Right atrium auricular region (tissue), 2 donors: ENCODE measurements at places on chromosomes 3 and 15.

GRCh38 chr3:115692887-115693524 is 69.7 kb downstream of the GAP43 start:
- no peaks in the 10 kb centered on the region for H3K36me3 ChIP-seq
- DNase-seq = peak; percentile 84
- H3K27me3 ChIP-seq = no peaks in the 10 kb centered on the region
- H3K27ac ChIP-seq = no peak overlapping the region
- no peak overlapping the region for H3K4me3 ChIP-seq

GRCh38 chr15:42933886-42934667 is 13.5 kb upstream of the TTBK2 start:
- DNase-seq = no peak
- H3K36me3 ChIP-seq = no peaks in the 10 kb centered on the region
- no peaks in the 10 kb centered on the region for H3K27me3 ChIP-seq
- H3K4me1 ChIP-seq = no peaks in the 10 kb centered on the region

DNA sequence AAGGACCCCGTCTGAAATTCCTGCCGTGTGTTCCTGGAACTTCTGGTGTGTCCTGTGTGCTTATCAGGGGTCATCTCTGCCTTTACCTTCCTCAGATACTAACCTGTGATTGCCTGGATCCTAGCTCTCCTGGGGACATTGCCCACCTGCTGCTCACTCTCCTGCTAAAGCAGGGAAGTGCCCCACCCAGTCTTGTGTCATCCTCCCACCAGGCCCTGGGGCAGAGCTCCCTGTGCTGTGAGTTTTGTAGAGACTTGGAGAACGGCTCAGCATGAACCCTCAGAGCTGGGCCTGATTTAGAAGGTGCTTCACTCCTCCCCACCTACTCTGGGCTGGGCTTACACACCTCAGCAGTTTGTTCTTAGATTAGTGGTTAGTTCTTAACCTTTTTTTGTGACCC is 3.8 kb upstream of the TMEM44 start:
- no peaks in the 10 kb centered on the region for H3K27me3 ChIP-seq
- H3K36me3 ChIP-seq = peaks cover 18% of the 10 kb centered on the region
- no peak overlapping the region for H3K4me3 ChIP-seq
- H3K27ac ChIP-seq = no peak overlapping the region
- no peaks in the 10 kb centered on the region for H3K4me1 ChIP-seq

DNA sequence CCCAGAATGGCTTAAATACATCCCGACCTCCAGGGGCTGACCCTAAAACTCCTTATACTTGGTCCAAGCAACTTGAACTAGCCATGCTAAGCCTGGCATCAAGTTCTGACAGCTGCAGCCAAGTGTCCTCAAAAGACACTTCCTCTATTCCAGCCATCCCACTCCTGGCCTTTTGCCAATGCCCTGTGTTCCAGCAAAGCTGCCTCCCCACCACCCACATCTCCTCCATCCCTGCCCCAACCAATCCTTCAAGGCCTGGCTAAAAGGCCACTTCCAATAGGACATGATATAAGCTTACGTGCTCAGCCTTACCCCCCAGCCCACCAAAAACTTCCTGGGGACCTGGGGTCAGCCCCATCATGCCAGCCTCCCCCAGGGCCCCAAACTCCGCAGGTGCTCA is 40.9 kb downstream of the SEMA3G start:
- peaks cover 12% of the 10 kb centered on the region for H3K4me1 ChIP-seq
- no peaks in the 10 kb centered on the region for H3K27me3 ChIP-seq
- no peak overlapping the region for H3K27ac ChIP-seq
- no peak for DNase-seq
- H3K4me3 ChIP-seq = no peak overlapping the region

DNA sequence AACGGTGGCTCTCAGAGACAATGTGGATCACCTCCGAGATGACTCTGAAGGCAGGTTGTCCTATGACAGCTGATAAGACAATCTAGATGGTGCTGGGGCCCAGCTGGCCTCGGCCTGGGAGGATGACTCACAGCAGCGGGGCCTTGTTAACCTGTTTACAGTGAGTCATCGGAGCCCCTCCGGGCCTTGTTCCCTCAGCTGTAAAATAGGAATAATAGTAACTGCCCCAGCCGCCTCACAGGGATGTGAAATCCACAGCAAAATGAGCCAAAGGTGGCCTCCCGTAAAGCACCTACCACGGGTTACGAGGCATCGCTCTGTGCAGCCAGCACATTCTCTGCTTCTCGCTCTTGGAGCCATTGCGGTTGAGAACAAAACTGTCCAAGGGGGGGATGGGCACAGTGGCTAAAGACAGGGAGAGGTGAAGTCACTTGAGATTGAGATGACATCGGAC is 88.6 kb upstream of the RASGRF1 start:
- H3K27me3 ChIP-seq = no peaks in the 10 kb centered on the region
- H3K4me3 ChIP-seq = no peak overlapping the region
- DNase-seq = no peak
- H3K36me3 ChIP-seq = no peaks in the 10 kb centered on the region

- H3K27me3 ChIP-seq = no peaks in the 10 kb centered on the region
- H3K4me1 ChIP-seq = no peaks in the 10 kb centered on the region
- H3K4me3 ChIP-seq = no peak overlapping the region
- no peak overlapping the region for H3K27ac ChIP-seq
Measured at GRCh38 chr3:149586871-149587270, 71.0 kb downstream of the WWTR1 start.

DNA sequence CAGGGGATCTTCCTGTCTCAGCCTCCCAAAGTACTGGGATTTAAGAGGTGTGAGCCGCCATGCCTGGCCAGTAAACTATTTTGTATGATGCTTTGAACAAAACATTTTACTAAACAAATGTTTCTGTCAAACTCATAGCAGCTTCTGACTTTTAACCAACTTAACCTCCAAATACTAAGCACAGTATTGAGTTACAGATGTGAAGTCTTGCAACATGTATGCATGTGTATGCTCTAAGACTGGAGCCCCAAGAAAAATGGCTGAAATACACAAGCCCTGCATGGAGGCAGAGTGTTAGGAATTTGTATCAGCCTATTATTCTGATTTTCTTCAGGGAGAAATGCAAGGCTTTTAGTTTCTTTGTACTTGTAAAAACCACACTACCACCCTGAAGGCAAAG is 137.1 kb downstream of the CBLB start:
- no peak for DNase-seq
- H3K36me3 ChIP-seq = peaks cover 39% of the 10 kb centered on the region
- H3K4me3 ChIP-seq = no peak overlapping the region
- no peaks in the 10 kb centered on the region for H3K27me3 ChIP-seq

GRCh38 chr3:134824791-134825190 is 29.7 kb downstream of the EPHB1 start:
- H3K36me3 ChIP-seq = no peaks in the 10 kb centered on the region
- no peak overlapping the region for H3K4me3 ChIP-seq
- no peaks in the 10 kb centered on the region for H3K4me1 ChIP-seq
- no peaks in the 10 kb centered on the region for H3K27me3 ChIP-seq

DNA sequence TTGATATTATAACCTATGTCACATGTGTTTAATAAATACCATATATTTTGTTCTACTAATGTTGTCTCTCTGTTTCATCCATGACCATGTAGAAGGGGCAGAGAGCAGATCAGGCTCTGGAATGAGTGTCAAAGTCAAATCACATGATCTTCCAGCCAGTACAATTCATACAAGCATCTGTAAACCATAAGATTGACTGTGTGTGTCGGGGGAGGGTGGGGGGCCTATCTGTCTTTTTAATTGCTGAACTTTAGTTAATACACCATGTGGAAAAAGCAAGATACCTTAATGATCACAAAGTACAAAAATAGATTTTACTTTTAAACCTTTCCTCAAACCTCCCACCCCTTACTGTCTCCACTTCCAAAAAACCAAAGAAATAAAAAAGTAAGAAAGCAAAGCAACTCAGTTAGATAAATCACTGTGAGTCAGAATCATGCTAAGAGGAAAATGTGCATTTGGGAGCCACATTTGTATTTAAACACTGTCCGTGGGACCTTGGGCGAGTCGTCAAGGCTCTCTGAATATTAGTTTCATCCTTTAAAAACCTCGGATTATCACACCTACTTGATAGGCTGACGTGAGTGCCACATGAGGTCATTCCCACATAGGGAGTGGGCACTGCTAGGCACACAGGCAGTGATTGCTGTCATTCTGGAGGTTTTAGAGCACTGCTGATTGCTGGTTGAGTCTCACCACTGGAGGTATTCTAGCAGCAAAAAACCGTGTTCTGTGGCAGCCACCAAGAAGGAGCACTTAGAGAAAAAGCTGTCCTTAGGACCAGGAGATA is 21.0 kb upstream of the POLR2M start:
- peaks cover 20% of the 10 kb centered on the region for H3K36me3 ChIP-seq
- H3K27ac ChIP-seq = peak overlapping the region; percentile 78
- H3K4me1 ChIP-seq = peaks cover 47% of the 10 kb centered on the region
- no peak overlapping the region for H3K4me3 ChIP-seq
- H3K27me3 ChIP-seq = no peaks in the 10 kb centered on the region
- DNase-seq = no peak

DNA sequence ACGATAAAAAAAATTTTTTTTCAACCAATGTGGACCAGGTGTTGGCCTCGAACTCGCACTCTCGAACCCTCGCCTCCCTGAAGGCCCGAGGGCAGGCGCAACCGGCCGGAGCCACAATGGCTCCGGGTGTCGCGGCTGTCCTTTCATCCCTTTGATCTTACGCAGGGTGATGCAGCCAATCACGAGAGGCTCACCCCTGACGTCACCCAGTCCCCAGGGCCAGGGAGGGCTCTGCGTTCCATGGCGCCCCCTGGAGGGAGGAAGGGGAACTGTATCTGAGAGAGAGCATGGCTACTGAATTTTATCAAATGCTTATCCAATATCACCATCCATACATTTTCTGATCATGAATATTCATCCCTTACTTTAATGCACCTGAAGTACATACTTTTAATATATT is 15.4 kb upstream of the GMNC start:
- no peak overlapping the region for H3K27ac ChIP-seq
- H3K27me3 ChIP-seq = no peaks in the 10 kb centered on the region
- no peaks in the 10 kb centered on the region for H3K4me1 ChIP-seq
- no peaks in the 10 kb centered on the region for H3K36me3 ChIP-seq
- H3K4me3 ChIP-seq = no peak overlapping the region

GRCh38 chr3:11287404-11287803 is 15.2 kb downstream of the ATG7 start:
- no peaks in the 10 kb centered on the region for H3K27me3 ChIP-seq
- H3K4me1 ChIP-seq = peaks cover 67% of the 10 kb centered on the region
- no peak for DNase-seq

GRCh38 chr3:154119951-154120350 is 1.2 kb upstream of the ARHGEF26 start:
- no peaks in the 10 kb centered on the region for H3K4me1 ChIP-seq
- no peaks in the 10 kb centered on the region for H3K36me3 ChIP-seq
- no peak for DNase-seq

DNA sequence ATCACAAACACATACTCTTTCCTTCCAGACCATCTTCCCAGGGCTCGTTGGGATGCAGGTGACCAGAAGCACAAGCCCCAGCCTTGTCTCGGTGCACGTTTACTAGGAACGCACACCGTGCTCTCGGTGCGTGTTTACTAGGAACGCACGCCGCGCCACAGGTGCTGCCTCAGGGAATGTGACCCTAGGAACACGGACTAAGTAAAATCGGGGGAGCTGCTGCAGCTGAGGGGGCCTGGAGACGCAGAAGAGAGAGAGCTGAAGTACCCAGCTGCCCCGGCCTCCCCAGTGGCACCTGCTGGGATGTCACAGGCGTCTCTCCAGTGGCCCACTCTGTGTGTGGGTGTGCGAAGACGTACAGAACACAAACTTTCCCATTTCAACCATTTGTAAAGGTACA is 91.0 kb upstream of the SNRPA1 start:
- no peak for DNase-seq
- no peak overlapping the region for H3K27ac ChIP-seq
- no peaks in the 10 kb centered on the region for H3K27me3 ChIP-seq
- no peaks in the 10 kb centered on the region for H3K36me3 ChIP-seq

DNA sequence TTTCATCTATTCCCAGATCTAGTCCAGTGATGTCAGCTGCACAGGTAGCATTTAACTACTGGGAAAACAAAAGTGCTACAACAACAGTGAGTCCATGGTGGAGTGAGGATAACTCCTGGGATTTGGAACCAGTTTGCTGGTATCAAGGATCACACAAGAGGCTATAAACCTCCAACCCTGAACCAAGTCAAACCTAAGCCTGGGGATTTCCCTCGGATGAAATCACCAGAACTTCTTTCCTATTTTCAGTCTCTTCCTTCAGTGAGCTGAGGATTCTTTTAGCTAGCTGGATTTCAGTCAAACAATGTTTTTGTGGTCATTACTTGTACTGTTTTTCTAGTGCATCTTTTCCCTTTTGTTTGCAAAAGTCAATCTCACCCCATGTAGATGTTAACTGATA is 31.5 kb downstream of the SEC22C start:
- H3K27ac ChIP-seq = no peak overlapping the region
- H3K36me3 ChIP-seq = peaks cover 38% of the 10 kb centered on the region
- DNase-seq = no peak
- no peak overlapping the region for H3K4me3 ChIP-seq
- H3K27me3 ChIP-seq = no peaks in the 10 kb centered on the region
- H3K4me1 ChIP-seq = peaks cover 13% of the 10 kb centered on the region

DNA sequence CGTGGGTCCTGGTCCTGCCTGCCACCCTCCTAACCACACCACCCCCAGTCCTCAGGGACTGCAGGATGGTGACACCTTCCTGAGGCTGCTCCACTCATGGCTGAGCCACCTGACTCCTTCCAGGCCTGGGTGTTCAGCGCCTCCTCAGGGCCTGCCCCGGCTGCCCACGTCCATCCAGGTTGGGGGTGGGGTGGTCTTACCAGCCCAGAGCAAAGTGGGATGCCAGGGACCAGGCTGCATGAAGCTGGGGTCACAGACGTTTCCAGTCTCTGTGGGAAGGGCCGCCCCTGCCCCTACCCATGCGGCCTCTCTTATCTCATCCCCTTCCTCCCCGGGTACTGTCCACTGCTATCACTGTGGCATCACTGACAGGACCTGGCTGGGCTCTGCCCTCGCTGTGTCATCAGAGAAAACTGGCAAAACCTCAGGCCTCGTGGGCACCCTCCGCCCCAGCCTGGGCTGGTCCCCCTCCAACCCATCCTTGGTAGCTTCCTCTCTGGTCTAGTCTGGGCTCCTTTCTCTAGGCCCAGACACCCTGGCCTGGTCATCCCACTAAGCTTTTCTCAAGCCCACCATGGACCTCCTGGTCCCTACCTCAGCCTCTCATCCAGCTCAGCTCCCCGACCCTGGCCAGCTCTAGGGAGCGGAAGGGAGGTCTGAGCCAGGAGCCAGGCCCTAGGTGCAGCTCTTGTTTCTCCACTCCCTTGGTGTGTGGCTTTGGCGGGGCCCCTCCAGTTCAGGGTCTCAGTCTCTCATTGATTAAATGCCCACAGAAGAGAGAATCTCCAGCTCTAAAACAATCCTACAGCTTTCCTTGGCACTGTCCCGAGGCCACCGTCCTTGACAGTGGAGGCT is 32.9 kb downstream of the WNT7A start:
- H3K4me3 ChIP-seq = no peak overlapping the region
- H3K36me3 ChIP-seq = no peaks in the 10 kb centered on the region
- no peak overlapping the region for H3K27ac ChIP-seq
- DNase-seq = no peak

- no peak overlapping the region for H3K27ac ChIP-seq
- no peak overlapping the region for H3K4me3 ChIP-seq
- no peaks in the 10 kb centered on the region for H3K27me3 ChIP-seq
- H3K36me3 ChIP-seq = peaks cover 46% of the 10 kb centered on the region
- H3K4me1 ChIP-seq = no peaks in the 10 kb centered on the region
Measured at GRCh38 chr15:72770673-72771328, 12.8 kb downstream of the ADPGK start.
